ENCODE measurements at places on chromosomes 16 and 17. TPM values are rescaled to one million over a fixed set of nuclear protein-coding genes. Genes with fewer than 3 reads are reported as not detected.

DNA sequence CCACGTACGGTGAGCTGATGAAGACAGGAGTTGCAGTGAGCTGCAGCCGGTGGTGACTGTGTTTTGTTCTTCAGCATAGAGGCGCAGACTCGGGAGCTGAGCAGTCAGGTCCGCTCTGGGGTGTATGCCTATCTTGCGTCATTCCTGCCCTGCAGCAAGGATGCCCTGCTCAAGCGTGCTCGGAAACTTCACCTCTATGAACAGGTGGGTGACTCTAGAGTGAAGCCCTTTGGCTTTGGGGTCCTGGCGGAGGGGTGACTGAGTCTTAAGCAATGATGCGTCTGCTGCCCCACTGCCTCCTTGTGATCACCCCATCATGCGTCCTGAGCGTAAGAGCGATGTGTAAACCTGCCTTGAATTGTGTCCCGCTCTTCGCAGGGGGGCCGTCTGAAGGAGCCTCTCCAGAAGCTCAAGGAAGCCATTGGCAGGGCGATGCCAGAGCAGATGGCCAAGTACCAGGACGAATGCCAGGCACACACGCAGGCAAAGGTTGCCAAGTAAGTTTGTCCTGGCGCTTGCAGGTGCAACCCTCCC lies 22.9 kb downstream of the UBN1 start:
- DNase-seq = no peak

DNA sequence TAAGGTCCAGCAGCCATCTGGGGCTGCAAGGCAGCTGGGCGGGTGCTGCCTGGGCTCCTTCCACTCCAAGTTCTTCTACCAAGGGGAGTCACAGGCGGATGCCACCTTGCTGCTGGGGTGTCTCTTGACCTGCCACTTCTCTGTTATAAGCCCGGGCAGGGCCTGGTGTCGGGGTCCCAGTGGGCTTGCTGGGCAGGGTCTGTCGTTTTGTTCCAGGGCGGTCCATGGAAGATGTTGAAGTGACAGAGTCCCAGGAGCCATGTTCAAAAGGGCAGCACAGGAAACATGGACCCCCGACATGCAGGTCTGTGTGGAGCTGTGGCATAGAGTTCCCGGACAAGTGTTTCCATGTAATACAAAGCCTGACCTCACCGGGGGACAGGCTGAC lies 91.1 kb downstream of the TNFRSF13B start:
- DNase-seq = no peak

- DNase-seq = no peak
Observed at GRCh38 chr16:10206215-10206614, 24.0 kb upstream of the GRIN2A start.

DNA sequence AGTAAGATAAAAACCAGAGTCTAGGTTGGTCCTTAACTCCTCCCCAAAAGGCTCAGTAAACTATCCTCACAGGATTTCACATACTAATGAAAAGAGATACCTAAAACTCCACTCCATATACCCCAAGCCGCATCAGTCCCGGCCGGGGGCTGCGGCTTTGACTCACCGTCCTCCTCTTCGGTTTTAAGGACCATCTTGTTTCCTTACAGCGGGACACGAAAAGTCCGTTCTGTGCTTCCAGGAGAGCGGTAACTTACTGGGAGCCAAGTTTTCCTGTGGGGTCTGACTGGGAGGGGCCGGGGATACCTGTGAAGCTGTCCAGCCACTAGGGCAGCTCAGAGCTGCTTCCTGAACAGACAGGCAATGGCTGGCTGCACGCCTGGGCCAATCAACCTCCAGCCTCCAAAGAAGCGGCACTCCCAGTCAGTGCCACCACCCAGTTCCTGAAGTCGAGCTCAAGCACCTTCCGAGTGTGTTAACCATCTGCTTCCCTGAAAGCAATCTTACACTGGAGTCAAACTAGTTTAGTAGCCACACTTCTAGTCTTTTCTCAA lies 45.5 kb downstream of the CYTH1 start:
- DNase-seq = peak; percentile 68

- DNase-seq = peak; percentile 72
Observed at GRCh38 chr17:72273289-72274056, 152.7 kb downstream of the SOX9 start.

DNA sequence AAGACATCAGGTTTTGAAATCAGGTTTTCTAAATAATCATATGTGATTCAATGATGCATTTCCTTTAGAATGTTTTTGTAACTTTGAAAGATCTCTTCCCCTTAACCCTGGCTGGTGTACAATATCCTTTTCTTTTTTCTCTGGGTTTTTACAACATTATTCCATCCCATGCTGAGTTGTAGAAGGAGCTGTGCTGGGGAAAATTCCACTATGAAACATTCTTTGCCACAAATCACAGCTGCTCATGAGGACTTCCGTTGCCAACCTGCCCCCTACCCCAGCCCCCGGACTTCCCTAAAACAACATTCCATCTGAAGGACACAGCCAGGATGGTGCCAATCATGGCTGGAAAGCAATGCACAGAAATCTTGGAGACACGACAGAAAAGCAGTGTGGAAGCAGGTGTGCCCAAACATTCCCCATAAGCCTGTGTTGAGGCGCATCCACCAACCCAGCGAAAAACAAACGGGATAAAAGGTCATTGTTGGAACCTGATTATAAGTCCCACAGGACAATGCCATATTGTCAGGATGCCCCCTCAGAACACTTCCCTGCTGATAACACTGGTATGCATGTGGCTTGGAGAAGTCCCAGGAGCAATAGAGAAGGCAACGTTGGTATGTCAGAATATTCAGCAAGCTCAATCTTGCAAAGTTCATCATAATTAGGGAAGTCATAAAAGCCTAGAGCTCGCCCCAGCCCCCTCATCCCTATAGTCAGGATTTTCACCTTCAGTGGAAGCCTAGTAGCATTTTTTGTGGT lies 475.0 kb downstream of the HS3ST3B1 start:
- DNase-seq = no peak

- DNase-seq = no peak
Observed at GRCh38 chr17:78121801-78122215, 6.7 kb downstream of the TMC6 start.

- peak; percentile 10 for DNase-seq
Observed at GRCh38 chr17:79746889-79747507, 16.3 kb downstream of the ENPP7 start.

DNA sequence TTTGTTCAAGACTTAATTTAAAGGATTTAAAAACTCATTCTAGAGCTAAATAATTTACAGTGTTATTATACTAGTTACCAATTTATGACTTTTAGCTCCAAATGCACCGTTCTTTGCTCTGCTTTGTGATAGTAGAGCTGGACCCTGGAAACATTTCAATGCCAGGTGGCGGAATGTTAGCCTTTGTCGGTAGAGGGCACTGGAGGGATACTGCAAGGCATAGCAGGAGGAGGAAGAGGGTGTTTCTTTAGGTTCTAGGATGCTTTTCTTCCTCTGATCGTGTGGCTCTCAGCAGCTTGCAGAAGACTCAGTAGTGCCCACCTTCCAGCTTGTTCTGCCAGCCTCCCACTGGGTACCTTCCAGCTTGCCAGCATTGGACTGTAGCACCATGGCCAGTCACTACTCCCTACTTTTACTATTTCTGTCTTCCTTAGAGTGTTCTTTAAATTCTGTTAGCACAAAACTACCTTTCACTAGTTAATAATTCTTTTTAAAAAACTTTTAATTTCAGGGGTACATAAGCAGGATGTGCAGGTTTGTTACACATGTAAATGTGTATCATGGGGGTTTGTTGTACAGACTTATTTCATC lies 325.3 kb downstream of the UTP18 start:
- peak; percentile 43 for DNase-seq

- DNase-seq = peak; percentile 71
Observed at GRCh38 chr17:45131616-45132319, 547 bp downstream of the PLCD3 start.

- DNase-seq = no peak
Observed at GRCh38 chr17:521183-521525, 168.5 kb upstream of the RPH3AL start.

DNA sequence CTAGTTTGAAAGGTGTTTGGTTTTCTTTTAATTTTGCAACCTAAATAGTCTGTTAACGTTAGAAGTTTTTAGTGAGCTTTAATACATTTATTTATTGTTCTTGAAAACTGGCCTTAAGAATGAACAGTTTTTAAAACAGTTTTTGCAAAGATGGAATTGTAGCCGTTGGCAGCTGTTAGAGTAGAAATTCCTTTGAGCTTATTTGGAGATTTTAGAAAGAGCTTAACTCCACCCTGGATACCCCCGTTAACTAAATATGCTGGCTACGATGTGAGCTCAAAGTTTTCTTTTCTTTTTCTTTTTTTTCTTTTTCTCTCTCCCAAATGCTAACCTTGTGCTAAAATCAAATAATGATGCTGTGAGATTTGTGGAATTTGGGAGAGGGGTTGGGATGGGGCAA lies 75.2 kb downstream of the COX10 start:
- DNase-seq = peak; percentile 39

DNA sequence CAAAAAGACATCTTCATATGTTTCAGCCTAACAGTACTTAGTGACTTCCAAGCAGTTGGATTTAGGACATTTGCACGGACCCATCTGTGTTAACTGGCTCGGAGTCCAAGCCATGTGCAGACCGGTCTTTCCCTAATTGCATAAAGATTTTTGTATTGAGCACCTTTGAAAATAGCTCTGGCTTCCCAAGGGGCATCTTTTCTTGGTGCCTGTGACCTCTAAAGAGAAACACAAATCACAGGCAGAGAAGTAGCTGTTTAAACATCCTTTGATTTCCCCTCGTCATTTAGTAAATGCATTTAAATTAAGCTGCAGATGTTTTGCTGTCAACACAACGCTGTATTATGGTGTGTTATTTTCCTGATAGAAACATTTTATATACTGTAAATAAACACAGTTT lies 288.2 kb upstream of the SALL1 start:
- DNase-seq = no peak

DNA sequence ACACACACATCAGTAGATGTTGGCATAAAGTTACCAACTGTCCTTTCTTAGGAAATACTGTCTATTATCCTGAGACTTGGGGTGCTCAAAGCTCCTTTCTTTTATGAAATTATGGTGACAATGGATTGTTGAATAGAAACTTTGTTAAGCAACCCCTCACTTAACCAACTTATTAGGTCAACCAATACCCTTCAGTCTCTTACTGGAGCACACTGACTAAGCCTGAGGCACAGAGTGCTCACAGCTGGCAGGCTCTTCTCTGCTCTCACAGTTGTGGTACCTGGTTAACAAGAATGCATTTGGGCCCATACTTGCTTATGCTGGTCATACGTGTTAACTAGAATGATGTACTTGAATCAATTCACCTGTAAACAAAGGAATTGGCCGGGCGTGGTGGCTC lies 24.8 kb downstream of the CD300LF start:
- no peak for DNase-seq

The NPIPA3 gene
- total RNA-seq = not detected

The NEK8 gene
- total RNA-seq = 4.1 TPM

The C1QTNF1 gene
- 15.8 TPM for total RNA-seq

The ADAP2 gene
- total RNA-seq = 5.5 TPM

The KRTAP2-2 gene
- not detected for total RNA-seq

The NPIPB6 gene
- not detected for total RNA-seq

The COX6A2 gene
- total RNA-seq = 63.5 TPM

The SMIM22 gene
- not detected for total RNA-seq

The KRTAP4-5 gene
- not detected for total RNA-seq

The KIFC3 gene
- total RNA-seq = 27.9 TPM

All from tongue (tissue), 3 donors.